DMS79 treated with DMSO at 0.1 percent for 48 hours (cell line): ENCODE measurements at places on chromosomes 4 and X.

- DNase-seq, result no peak
Measured at GRCh38 chr4:76194325-76194724, 19.3 kb downstream of the SCARB2 start.

DNA sequence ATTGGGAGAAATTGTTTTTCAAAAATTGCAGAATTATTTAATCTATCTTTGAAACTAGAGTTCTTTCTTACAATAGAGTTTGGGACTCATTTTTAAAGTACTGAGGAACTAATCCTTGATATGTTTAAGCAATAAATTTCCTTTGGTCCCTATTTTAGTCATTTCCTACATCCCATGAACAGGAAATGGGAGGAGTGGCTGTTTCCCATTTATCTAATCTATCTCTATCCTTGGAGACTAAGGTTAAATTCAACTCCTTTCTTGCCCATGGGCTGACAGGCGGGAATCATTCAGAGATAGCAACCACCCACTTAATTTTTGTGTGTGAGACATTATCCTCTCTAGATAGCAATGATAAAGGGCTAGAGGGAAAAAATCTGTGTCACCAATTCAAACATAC is 131.6 kb upstream of the EMCN start:
- no peak for DNase-seq

- no peak for DNase-seq
Measured at GRCh38 chr4:11496351-11496829, 67.7 kb upstream of the HS3ST1 start.

GRCh38 chr4:13102092-13102742 is 381.9 kb downstream of the RAB28 start:
- no peak for DNase-seq
